ENCODE measurements at places on chromosomes 12 and 14.

DNA sequence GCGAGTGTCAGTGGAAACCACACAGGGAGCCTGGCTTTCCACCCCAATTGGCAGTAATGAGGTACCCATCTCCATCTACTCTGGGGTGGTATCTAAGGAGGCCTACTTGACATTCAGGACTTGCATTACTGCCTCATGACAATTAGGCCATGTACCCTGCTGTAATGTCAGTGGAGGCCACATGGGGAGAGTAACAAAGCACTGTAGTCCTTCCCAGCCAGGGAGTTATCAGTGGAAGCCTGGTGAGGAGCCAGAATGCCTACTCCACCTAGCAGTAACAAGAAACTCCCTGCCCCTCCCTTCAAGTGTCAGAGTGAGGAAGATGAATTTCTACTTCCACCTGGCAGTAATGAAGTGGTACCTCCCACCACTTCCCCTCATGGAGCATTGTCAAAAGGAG lies 12.5 kb downstream of the TIMM9 start:
- DNase-seq: no peak

GRCh38 chr12:22653075-22653474 lies 28.1 kb downstream of the ETNK1 start:
- no peak for DNase-seq

DNA sequence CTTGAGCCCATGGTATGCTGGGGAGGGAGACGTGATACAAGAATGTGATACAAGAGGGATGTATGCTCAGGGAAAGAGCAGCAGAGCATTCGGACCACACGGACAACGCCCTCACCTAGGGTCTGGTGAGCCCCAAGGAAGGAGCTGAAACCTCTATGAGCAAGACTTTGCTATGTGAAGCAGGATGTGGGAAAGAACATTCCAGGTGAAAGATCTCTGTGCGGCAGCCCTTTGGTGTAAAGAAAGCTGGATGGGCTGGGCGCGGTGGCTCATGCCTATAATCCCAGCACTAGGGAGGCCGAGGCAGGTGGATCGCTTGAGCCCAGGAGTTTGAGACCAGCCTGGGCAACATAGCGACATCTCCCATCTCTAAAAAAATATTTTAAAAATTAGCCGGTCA lies 16.9 kb upstream of the FICD start:
- DNase-seq: no peak

GRCh38 chr12:68368327-68368726 lies 36.2 kb upstream of the MDM1 start:
- no peak for DNase-seq

GRCh38 chr14:25108959-25109358 lies 59.0 kb upstream of the STXBP6 start:
- no peak for DNase-seq

- no peak for DNase-seq
Measured at GRCh38 chr14:56129933-56130332, 11.7 kb downstream of the PELI2 start.

DNA sequence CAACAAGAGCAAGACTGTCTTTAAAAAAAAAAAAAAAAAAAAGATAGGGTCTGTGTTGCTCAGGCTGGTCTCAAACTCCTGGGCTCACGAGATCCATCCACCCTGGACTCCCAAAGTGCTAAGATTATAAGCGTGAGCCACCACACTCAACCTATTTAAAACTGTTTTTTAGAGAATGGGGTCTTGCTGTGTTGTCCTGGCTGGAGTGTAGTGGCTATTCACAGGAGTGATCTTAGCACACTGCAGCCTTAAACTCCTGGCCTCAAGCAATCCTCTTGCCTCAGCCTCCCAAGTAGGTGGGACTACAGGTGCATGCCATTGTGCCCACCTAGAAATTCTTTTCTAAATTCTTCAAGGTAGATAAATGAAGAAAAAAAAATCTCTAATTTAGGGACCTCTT lies 7.6 kb downstream of the COQ10A start:
- no peak for DNase-seq

DNA sequence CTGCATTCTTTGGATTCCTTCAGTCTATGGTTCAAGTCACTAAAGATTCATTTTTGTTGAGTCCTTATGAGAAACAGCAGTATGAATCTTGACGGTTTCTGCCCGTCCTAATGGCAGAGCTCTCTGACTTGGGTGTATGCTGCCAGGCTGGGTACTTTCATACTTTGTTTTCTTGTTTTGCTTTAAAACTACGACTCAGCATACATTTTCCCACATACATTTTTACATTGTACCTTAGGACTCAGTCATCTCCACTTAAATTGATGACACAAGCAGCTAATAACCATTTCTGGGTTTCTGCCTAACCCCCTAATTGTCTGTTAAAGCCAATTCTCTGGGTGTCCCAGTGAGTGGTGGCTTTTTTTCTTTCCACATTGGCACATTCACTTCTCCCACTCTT lies 4.8 kb upstream of the DDX55 start:
- DNase-seq: no peak

DNA sequence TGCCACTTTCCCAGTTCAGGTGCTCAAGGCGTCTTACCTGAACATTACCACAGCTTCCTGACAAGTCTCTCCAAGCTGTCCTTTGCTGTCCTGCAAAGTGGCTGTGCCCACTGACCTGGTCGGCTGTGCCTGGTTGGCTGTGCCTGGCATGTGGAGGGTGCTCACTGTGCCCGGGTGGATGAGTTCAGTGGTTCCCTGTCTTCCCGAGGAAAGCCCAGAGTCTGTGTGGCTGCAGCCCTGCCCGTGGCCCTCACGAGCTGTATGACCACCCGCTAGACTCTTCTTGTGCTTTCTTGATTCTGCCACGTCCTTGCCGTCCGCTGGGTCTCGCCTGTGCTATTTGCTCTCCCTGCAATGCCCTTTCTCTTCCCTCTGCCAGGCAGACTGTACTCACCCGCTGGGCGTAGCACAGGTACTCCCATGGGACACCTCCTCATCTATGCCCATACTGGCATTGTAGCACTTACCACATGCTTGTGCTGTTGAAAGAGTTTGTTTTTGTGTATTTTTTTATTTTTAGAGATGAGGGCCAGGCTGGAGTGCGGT lies 95.9 kb downstream of the TSPAN9 start:
- no peak for DNase-seq

DNA sequence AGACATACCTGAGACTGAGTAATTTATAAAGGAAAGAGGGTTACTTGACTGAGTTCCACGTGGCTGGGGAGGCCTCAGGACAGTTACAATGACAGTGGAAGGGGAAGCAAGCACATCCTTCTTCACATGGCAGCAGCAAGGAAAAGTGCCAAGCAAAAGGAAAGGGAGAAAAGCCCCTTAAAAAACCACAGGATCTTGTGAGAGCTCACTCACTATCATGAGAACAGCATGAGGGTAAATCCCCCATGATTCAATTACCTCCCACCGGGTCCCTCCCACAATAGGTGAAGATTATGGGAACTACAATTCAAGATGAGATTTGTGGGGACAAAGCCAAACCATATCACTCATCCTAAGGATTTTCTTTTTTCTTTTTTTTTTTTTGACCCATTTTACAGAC lies 177.8 kb upstream of the EEA1 start:
- DNase-seq: no peak

GRCh38 chr14:89315493-89316470 lies 101.3 kb downstream of the FOXN3 start:
- no peak for DNase-seq

GRCh38 chr14:95322651-95323050 lies 2.9 kb upstream of the CLMN start:
- DNase-seq: no peak

GRCh38 chr14:74035556-74035955 lies 16.4 kb downstream of the BBOF1 start:
- DNase-seq: no peak

DNA sequence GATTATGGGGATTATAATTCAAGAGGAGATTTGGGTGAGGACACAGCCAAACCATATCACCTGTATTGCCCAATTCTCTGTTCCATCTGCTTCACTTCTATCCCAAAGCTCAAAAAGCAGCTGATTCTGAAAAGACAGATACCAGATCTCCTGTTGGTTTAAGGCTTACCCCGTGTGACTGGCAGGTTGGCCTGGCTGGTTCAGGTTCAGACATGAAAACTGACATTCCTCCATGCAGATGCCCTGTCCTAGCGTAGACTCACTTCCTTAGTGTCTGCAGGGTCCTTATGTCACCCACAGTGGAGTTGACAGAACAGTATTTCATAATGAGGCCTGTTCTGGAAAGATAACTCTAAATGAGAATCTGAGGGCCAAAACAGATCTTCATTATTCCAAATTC lies 61.1 kb upstream of the FLRT2 start:
- DNase-seq: no peak

DNA sequence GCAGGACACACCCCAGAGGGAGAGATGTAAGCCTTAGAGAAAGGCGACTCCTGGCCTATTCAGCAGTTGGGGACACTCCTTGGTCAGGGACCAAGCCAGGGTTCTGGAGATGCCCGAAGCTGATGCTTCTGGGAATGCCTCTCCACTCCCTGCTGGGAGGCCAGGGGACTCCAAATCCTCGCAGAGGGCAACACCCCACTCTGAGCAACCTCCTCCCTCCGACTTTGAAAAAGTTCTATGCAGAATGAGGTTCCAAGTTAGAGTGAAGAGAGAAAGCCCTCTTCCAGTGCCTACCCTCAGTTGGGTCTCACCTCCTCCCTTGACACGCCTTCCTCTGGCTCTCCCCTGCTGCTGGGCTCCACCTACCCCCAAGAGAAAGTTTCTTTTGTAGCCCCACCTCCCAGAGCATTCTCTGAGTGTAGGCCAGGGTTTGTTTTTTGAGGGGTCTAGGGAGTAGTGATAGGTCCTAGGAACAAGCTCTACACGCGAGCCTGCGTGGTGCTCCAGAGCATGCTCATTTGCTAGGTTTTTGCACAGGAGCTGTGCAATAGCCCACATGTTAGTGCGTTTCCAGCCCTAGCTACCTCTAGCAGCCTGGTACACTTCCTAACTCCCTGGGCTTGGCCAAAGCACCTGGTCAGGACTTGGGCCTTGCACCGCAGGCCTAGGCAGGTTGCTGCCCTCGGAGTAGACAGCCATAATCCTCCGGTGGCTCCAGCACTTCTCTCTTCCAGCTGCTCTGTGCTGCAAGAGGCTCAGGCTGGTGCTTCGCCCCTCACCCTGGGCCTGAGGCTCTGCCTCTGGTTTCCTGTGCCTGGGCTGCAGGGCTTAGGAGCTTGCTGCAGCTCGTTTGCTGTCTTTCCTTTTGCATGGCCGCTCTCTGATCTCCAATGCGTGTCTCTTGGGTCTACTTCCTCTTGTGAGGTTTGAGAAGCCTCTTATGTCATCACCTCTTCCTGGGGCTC lies 590 bp upstream of the CEBPE start:
- no peak for DNase-seq

- peak; percentile 37 for DNase-seq
Measured at GRCh38 chr12:3752741-3753486, at the start of gene CRACR2A. TSS of gene CRACR2A (minus strand) at chr12:3753109. CDS start at chr12:3696999, 56,110 bp downstream.

GRCh38 chr12:77578466-77579220 lies 252.1 kb upstream of the NAV3 start:
- DNase-seq: no peak

- peak; percentile 11 for DNase-seq
Measured at GRCh38 chr14:75806352-75806832, 145.3 kb downstream of the TTLL5 start.

DNA sequence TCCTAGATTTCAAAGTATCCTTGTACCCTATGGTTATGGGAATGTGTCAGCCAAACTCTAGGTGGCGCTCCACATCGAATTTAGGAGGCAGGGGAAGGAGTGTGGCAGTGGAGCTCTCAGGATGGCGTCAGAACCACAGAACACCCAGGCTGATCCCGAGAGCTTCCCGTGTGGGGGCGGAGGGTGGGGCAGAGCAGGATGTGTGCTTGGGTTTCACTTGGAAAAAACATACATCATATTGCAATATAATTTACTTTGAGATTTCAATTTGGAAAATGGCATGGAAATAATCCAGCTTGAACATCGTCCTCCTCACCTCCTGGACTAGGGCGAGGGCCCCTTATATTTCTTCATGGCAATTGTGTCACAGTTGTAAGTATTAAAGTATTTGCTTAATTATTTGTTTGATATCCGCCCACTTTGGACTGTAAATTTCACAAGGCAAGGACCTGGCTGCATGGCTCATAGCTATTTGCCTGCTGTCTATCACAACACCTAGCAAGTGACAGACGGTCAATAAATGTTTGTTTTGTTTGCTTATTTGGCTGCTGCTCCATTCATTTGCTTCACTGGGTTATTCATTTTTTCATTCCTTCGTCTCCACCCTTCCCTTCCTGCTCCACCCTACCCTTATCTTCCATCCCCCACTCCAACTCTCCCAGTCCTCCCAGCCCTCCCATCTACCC lies 221.5 kb upstream of the HMGA2 start:
- peak; percentile 68 for DNase-seq

GRCh38 chr12:95411466-95411865 lies 62.5 kb upstream of the METAP2 start:
- DNase-seq: no peak

DNA sequence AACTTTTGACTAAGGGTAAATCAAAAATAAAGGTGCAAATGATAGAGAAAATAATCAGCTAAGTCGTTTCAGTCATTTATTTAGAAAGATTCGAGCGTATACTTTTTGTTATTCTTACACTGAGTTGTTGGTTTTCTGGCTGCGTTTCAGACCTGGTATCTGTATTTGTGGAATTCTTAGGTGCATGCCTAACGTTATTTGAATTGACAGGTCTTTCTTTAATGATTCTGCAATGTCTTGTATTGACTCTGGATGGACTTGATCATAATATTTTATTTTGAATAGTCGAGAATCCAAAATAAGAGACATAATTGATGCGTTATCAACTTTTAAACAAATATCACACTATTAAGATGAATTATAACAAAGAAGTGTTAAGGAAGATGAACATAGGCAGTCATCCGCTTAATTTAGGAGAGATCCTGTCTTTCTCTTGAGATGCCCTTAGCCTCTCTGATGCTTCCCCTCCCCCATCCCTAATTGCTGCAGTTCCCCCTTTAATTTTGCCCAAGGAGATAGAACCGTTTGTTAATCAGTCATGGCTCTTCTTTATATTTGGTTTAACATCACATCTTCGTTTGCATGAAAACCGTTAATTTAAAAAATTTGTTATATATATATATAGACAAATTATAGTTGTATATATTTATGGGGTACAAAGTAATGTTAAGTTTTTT lies 1.8 kb downstream of the ALX1 start:
- DNase-seq: no peak

DNA sequence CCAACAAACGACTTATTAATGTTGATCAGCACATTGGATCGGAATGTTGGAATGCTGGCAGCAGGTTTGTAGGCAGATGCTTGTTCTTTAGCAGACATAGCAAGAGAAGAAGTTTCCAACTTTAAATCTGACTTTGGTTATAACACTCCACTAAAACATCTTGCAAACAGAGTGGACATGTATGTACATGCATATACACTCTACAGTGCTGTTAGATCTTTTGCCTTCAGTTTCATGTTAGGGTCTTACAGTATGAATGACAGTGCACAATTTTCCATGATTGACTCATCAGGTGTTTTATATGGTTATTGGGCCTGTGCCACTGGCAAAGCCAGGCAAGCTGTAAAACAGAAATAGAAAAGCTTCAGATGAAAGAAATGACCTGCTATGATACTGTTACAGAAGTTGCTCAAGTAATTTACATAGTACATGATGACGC lies 14.3 kb upstream of the DHRS7 start:
- no peak for DNase-seq

- DNase-seq: no peak
Measured at GRCh38 chr14:71365361-71365760, 458.1 kb downstream of the PCNX1 start.

GRCh38 chr12:32201976-32202375 lies 95.3 kb downstream of the BICD1 start:
- peak; percentile 58 for DNase-seq
